ENCODE measurements at places on chromosomes 3 and 15. TPM values are rescaled to one million over a fixed set of nuclear protein-coding genes. Genes with fewer than 3 reads are reported as not detected.

Gene UACA
- 21.1 TPM for polyA plus RNA-seq

GRCh38 chr3:156149876-156150275, 29.5 kb downstream of the KCNAB1 start:
- DNase-seq: no peak

DNA sequence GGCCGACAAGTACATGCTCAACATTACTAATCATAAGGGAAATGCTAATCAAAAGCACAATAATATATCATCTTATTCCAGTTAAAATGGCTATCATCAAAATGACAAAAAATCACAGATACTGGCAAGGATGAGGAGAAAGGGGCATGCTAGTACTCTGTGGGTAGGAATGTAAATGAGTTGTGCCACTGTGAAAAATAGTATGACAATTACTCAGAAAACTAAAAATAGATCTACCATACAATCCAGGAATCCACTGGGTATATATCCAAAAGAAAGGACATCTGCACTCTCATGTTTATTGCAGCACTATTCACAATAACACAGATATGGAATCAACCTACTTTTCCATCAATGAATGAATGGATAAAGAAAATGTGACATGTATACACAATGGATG, 1256.5 kb downstream of the SI start:
- no peak for DNase-seq

- DNase-seq: no peak
These were observed 46.0 kb downstream of the ANP32A start for GRCh38 chr15:68774521-68775235.

DNA sequence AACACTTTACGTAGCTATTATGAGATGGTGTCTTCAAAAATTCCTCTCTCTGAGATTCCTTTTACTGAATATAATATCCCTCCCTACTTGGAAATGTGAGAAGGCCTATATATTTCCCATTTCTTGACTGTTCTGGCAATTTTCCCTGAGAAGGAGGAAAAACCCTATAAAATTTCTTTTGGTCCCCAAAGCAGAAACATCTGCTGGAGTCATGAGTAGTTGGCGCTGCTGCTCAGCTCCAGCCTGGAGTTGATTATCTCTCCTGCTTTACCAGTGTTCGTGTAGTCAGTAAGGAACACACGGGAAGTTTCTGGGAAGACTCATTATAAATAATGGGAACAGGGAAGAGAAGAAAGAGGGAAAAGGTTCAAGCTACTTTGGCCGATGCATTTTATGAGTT, 680.1 kb downstream of the EPHA3 start:
- DNase-seq: no peak
